ENCODE measurements at places on chromosomes 2 and 18. TPM values are rescaled to one million over a fixed set of nuclear protein-coding genes. Genes with fewer than 3 reads are reported as not detected.

AFF3 gene
- 2.6 TPM for total RNA-seq

RAB27B gene
- 0.40 TPM for total RNA-seq

TWSG1 gene
- 60.7 TPM for total RNA-seq

APOB gene
- not detected for total RNA-seq

TEKT4 gene
- not detected for total RNA-seq

PPP1R1C gene
- total RNA-seq = not detected

GRCh38 chr2:47026748-47027534 is 111.3 kb upstream of the MCFD2 start:
- H3K4me1 ChIP-seq = peaks cover 17% of the 10 kb centered on the region
- no peak for DNase-seq
- H3K4me3 ChIP-seq = no peak overlapping the region
- H3K27ac ChIP-seq = peak overlapping the region; percentile 0
- no peaks in the 10 kb centered on the region for H3K27me3 ChIP-seq

- no peak overlapping the region for H3K4me3 ChIP-seq
- no peaks in the 10 kb centered on the region for H3K27me3 ChIP-seq
- no peak overlapping the region for H3K27ac ChIP-seq
- H3K4me1 ChIP-seq = no peaks in the 10 kb centered on the region
- H3K36me3 ChIP-seq = no peaks in the 10 kb centered on the region
These were observed 745.6 kb upstream of the RAB6C start for GRCh38 chr2:129233751-129234406.

DNA sequence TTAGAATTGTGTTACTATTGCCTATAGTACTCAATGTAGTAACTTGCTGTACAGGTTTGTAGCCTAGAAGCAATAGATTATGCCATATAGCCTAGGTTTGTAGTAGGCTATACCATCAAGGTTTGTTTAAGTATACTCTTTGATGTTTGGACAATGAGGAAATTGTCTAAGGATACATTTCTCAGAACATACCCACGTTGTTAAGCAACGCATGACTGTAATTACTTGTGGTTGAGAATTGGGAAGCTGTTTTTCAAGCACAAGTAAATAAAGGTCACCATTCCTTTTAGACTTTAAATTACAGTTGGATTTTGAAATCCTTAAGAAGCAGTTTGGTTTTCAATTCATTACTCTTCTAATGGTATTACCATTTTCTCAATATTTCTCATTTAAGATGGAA is 89.8 kb upstream of the KCNH7 start:
- H3K27ac ChIP-seq = no peak overlapping the region
- H3K36me3 ChIP-seq = no peaks in the 10 kb centered on the region

GRCh38 chr18:27704736-27705361 is 472.1 kb downstream of the CDH2 start:
- no peak for DNase-seq
- no peak overlapping the region for H3K27ac ChIP-seq
- no peak overlapping the region for H3K4me3 ChIP-seq

GRCh38 chr2:166157578-166157977 is 29.8 kb upstream of the SCN1A start:
- H3K27me3 ChIP-seq = no peaks in the 10 kb centered on the region
- H3K27ac ChIP-seq = no peak overlapping the region
- H3K4me1 ChIP-seq = no peaks in the 10 kb centered on the region
- DNase-seq = no peak
- no peak overlapping the region for H3K4me3 ChIP-seq

GRCh38 chr2:23241121-23241520 is 143.9 kb upstream of the KLHL29 start:
- no peak for DNase-seq
- no peaks in the 10 kb centered on the region for H3K27me3 ChIP-seq
- no peak overlapping the region for H3K4me3 ChIP-seq
- H3K27ac ChIP-seq = no peak overlapping the region
- H3K36me3 ChIP-seq = no peaks in the 10 kb centered on the region

GRCh38 chr18:37641573-37641972 is 76.0 kb upstream of the CELF4 start:
- no peak overlapping the region for H3K27ac ChIP-seq
- DNase-seq = no peak
- H3K27me3 ChIP-seq = no peaks in the 10 kb centered on the region
- H3K4me1 ChIP-seq = no peaks in the 10 kb centered on the region

DNA sequence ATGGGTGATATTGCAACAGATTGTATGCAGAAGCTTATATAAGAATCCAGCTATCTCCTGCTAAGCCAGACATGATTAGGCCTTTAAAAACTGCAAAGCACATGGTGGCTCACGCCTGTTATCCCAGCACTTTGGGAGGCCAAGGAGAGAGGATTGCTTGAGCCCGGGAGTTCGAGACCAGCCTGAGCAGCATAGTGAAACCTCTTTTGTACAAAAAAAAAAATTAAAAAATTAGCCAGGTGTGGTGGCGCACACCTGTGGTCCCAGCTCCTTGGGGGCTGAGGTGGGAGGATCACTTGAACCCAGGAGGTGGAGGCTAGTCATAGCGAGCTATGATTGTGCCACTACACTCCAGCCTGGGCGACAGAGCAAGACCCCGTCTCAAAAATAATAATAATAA is 204.6 kb downstream of the TNS1 start:
- H3K27me3 ChIP-seq = no peaks in the 10 kb centered on the region
- H3K4me3 ChIP-seq = no peak overlapping the region

DNA sequence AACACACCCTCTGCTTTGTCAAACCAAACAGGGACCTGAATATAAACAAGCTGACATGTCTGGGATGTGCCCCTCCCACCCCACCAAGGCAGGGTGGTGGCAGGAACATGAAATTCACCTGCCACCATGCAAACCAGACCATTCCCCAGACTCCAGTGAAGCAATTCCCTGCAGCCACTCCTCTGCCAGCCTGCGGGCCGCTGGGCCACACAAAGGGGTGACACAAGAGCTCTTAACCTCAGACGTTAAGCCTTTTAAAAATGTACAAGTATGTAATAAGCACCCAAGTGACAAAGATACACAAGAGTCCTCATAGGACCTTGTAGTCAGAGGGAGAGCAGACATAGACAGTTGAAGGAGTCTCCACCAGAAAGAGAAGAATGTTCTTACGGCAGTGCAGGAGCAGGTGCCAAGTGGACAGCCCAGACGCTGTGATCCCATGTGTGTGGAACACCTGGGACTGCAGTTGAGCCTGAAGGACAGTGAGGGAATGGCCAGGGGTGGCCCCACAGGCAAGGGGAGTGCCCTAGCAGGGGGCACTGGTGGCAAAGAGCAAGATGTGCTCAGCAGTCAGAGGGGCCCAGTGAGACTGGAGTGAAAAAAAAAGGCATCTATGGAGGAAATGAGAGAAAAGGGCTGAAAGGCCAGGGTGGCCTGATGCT is 36.9 kb downstream of the CRACDL start:
- H3K36me3 ChIP-seq = no peaks in the 10 kb centered on the region
- H3K27ac ChIP-seq = peak overlapping the region; percentile 50
- peaks cover 7% of the 10 kb centered on the region for H3K4me1 ChIP-seq
- no peak overlapping the region for H3K4me3 ChIP-seq

- H3K4me3 ChIP-seq = no peak overlapping the region
- no peaks in the 10 kb centered on the region for H3K27me3 ChIP-seq
- peaks cover 3% of the 10 kb centered on the region for H3K4me1 ChIP-seq
- no peak for DNase-seq
- H3K27ac ChIP-seq = no peak overlapping the region
These were observed 33.4 kb upstream of the MLPH start for GRCh38 chr2:237453671-237454070.

GRCh38 chr2:154697418-154698252 is 860 bp upstream of the KCNJ3 start:
- no peaks in the 10 kb centered on the region for H3K4me1 ChIP-seq
- H3K36me3 ChIP-seq = no peaks in the 10 kb centered on the region
- no peak overlapping the region for H3K4me3 ChIP-seq
- H3K27ac ChIP-seq = no peak overlapping the region
